Cardiac septum (tissue), 1 donor: ENCODE measurements at places on chromosomes 5 and 9.

DNA sequence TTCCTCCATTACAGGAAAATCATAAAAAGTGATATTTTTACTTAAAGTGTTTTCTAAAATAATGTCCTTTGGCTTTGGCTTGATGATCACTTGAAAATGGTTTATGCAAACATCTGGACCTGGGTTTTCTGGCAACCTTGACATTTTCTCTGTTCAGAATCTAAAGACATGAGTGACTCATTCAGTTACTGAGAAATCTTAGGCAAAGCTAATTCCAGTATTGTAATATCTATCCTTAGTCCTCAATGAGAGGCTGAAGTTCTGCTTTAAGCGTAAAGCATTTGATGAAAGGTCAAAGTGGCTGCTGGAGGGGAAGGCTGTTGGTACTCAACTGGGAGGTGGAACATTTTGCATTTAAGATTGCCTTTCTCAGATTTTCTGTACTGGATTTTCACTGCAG is 2.3 kb downstream of the MAN2A1 start:
- no peak for DNase-seq

GRCh38 chr5:96880444-96881164 is 4.3 kb downstream of the ERAP2 start:
- no peak for DNase-seq

- DNase-seq, result no peak
Observed at GRCh38 chr5:61805101-61805500, 473.0 kb downstream of the ZSWIM6 start.

DNA sequence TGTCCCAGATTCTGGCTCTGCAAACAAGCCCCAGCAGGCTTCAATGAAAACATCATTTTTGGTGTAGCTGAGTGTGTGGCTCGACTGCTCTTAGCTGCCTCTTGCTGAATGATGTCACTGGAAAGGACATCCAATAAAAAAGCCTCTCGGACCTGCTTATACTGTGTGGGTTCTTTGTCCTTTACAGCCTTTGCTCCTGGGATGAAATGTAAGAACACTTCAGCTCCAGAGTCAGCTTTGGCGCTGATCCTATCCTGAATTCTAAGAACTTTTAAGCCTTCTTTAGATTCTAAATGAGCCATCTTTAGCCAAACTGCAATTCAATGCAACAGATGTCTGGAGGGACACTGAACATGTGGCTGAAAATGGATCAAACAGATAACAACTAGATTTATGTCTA is 404.6 kb upstream of the C9orf72 start:
- DNase-seq, result no peak

DNA sequence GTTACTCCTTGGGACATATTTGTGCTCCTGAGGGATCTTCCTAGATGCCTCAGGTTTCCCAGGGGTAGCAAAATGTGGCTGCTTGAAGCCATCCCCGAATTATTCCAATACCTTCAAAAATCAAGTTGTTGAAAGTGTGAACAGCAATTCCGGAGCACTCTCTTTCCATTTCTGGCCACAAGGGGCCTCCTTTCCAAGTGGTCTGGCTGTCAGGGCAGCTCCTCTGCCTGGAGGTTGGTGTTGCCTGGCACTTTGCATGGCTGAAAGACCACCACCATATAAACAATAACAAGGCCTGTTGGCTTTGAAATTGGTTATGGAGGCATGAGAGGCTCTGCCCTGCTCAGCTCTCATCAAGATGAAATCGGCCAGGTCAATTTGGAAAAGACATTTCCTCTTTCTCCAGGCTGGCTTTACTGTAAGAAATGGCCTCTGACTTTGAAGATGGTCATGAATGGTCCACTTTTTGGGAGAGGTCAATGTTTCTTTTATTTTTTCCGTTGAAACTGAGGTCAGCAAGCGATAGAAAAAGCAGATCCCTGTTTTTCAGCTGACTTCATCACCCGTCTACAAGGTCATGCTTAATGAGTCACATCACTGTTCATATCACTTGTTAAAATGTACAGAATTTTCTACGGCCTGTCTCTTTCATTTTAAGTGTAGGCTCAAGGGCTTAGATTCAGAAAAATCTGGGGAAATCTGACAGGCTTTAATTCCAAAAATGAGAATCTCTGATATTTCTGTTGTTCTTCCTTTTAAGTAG is 481.1 kb upstream of the ZNF608 start:
- DNase-seq, result no peak

- DNase-seq, result no peak
Observed at GRCh38 chr9:27712806-27713205, 139.5 kb upstream of the C9orf72 start.

GRCh38 chr5:158869092-158869491 is 230.6 kb downstream of the EBF1 start:
- no peak for DNase-seq

DNA sequence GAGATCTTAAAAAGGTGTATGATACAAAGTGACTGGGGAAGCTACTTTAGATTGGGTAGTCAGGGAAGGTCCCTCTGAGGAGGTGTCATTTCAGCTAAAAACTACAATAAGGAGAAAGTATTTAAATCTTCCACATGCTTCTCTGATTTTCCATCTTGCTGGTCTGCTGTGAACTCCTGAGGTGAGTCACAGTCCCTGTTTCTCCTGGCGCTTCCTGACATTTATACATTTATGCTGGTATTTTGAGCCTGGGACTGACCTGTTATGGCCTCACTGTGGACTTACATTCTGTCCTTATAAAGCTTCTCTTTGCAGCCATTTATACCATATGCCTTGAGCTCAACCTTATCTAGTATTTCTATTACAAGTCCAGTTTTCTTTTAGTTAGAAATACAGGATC is 95.1 kb downstream of the MED27 start:
- DNase-seq, result no peak

GRCh38 chr5:170554521-170555267 is 50.9 kb downstream of the KCNIP1 start:
- no peak for DNase-seq
